ENCODE measurements at places on chromosomes 3 and 15.

GRCh38 chr3:114290911-114291901 lies 2.6 kb upstream of the TIGIT start:
- DNase-seq, result peak; percentile 95

DNA sequence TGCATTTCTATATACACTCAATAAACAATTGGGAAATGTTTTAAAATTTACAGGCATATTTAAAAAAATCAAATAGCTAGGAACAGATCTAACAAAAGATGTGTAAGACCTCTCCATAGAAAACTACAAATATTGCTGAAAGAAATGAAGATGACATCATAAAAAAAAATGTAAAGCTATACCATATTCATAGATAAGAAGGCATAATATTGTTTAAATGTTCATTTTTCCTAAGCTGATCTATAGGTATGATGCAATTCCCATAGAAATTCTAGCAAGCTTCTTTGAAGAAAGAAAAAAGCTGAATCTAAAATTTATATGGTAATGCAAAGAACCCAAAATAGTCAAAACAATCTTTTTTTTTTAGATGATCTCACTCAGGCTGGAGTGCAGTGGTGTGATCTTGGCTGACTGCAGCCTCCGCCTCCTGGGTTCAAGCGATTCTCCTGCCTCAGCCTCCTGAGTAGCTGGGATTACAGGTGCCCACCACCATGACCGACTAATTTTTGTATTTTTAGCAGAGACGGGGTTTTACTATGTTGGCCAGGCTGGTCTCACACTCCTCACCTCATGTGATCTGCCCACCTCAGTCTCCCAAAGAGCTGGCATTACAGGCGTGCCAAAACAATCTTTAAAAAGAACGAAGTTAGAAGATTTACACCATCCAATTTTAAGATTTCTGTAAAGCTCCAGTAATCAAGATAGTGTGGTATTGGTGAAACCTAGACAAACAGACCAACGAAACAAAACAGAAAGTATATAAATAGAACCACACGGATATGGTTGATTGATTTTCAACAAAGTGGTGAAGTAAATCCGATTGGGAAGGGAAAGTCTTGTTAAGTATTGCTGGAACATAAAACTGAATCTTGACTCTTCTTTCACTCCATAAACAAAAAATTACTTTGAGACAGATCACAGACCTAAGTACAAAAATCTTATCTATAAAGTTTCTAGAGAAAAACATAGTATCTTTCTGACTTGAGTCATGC lies 6.3 kb upstream of the BHLHE40 start:
- DNase-seq, result no peak

- DNase-seq, result no peak
Measured at GRCh38 chr15:35311615-35312014, 226.5 kb upstream of the NANOGP8 start.

- no peak for DNase-seq
Measured at GRCh38 chr3:194272861-194273742, 78.0 kb downstream of the CPN2 start.

GRCh38 chr3:47117807-47118364 lies 46.0 kb downstream of the SETD2 start:
- no peak for DNase-seq

DNA sequence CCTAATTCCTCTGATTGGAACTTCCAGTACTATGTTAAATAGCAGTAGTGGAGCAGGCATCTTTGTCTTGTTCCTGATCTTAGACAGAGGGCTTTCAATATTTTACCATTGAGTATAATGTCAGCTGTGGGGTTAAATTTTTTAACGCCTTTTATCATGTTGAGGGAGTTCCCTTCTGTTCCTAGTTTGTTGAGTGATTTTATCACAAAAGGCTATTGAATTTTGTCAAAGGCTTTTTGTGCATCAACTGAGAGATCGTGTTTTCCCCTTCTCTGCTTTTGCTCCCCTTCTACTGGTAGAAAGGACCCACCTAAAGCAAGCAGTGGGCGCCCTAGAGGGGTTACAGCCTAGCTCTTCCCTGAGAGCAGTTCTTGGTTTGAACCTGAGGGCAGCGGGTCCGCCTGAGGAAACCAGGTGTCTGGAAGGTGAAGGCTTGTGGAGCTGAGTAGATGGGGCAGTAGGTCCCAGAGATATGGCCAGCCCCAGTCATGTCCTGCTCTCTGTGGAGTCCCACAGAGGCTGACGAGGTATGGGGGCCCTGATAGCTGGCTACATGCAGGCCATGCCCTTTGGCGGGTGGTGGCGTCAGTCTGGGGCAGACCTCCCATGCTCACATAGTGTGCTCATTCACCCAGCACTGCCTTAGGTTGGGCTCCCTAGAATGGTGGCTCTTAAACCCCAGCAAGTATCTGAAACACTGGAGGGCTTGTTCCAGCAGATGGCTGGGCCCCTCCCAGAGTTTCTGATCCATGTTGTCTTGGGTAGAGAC lies 11.3 kb downstream of the HDAC11 start:
- DNase-seq, result no peak
